ENCODE measurements at places on chromosomes 6 and 20. TPM values are rescaled to one million over a fixed set of nuclear protein-coding genes. Genes with fewer than 3 reads are reported as not detected.

The KIFC1 gene
- 2.0 TPM for total RNA-seq

The LTB gene
- not detected for total RNA-seq

The C20orf204 gene
- 0.66 TPM for total RNA-seq

The SOX4 gene
- total RNA-seq = 71.0 TPM

The NECAB3 gene
- 37.3 TPM for total RNA-seq

The MAFB gene
- 39.0 TPM for total RNA-seq

DNA sequence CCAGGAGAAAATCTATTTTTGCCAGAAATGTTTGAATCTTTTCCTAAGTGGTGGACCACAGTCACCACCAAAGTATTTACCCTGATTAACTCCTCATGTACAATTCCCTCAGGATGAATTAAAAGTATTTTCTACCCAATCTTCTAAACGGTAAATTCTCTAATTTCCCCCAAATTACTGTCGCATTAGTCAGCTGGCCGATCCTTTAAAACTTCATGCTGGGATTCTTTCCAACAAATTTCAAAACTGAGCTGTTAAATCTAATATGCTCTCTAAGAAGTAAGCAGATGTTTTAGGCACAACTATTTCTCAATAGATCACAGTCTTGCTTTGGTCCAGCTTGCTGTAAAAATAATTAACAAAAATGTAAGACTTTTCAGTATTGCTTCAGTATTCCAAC lies 447.2 kb downstream of the FRK start:
- no peaks in the 10 kb centered on the region for H3K4me1 ChIP-seq
- no peak overlapping the region for H3K4me3 ChIP-seq
- H3K36me3 ChIP-seq = no peaks in the 10 kb centered on the region
- DNase-seq = no peak
- H3K27me3 ChIP-seq = no peaks in the 10 kb centered on the region

DNA sequence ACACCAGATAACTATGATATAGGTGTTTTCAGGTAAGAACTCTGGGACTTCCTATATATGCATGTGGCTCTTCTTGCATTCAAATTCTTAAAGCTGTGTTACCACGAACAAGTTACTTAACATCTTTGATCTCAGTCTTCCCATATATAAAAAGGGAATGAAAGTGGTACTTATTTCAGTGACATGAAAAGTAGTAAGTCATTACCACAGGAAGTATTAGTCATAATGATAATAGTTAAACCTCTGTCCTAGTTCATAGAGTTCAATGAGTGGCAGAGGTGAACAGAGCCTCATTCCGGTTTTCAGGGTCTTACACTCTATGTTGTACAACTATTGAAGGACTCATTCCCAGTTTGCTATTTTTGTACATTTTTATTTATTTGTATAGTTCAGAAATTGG lies 237.0 kb downstream of the NKAIN2 start:
- H3K27me3 ChIP-seq = no peaks in the 10 kb centered on the region
- DNase-seq = no peak
- H3K27ac ChIP-seq = no peak overlapping the region
- H3K36me3 ChIP-seq = no peaks in the 10 kb centered on the region
- no peaks in the 10 kb centered on the region for H3K4me1 ChIP-seq
- H3K4me3 ChIP-seq = no peak overlapping the region

GRCh38 chr6:62530985-62531384 lies 245.0 kb upstream of the KHDRBS2 start:
- no peak overlapping the region for H3K4me3 ChIP-seq
- no peaks in the 10 kb centered on the region for H3K27me3 ChIP-seq
- DNase-seq = no peak
- peaks cover 3% of the 10 kb centered on the region for H3K36me3 ChIP-seq
- no peaks in the 10 kb centered on the region for H3K4me1 ChIP-seq

GRCh38 chr6:157434349-157435033 lies 53.5 kb downstream of the ZDHHC14 start:
- DNase-seq = peak; percentile 63
- H3K27ac ChIP-seq = peak overlapping the region; percentile 20
- no peaks in the 10 kb centered on the region for H3K36me3 ChIP-seq
- H3K27me3 ChIP-seq = no peaks in the 10 kb centered on the region
- H3K4me3 ChIP-seq = no peak overlapping the region

- no peak for DNase-seq
- no peaks in the 10 kb centered on the region for H3K4me1 ChIP-seq
- no peaks in the 10 kb centered on the region for H3K27me3 ChIP-seq
Measured at GRCh38 chr6:68211242-68211795, 423.8 kb upstream of the ADGRB3 start.

- no peak overlapping the region for H3K4me3 ChIP-seq
- peaks cover 3% of the 10 kb centered on the region for H3K4me1 ChIP-seq
- H3K36me3 ChIP-seq = no peaks in the 10 kb centered on the region
- no peak for DNase-seq
Measured at GRCh38 chr20:8250539-8251200, 118.6 kb downstream of the PLCB1 start.

DNA sequence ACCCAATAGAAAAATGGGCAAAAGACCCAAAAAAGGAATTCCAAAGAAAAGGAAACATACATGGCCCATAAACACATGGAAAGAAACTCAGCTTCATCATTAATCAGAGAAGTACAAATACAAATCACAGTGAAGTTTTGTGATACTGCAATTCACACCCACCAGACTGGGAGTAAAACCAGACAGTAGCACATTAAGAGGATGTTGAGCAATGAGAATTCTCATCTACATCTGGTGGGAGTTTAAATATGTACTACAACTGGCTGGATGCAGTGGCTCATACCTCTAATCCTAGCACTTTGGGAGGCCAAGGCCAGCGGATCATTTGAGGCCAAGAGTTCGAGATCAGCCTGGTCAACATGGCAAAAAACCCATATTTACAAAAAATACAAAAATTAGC lies 125.7 kb upstream of the PHACTR1 start:
- no peaks in the 10 kb centered on the region for H3K4me1 ChIP-seq
- no peak overlapping the region for H3K27ac ChIP-seq
- H3K4me3 ChIP-seq = no peak overlapping the region

DNA sequence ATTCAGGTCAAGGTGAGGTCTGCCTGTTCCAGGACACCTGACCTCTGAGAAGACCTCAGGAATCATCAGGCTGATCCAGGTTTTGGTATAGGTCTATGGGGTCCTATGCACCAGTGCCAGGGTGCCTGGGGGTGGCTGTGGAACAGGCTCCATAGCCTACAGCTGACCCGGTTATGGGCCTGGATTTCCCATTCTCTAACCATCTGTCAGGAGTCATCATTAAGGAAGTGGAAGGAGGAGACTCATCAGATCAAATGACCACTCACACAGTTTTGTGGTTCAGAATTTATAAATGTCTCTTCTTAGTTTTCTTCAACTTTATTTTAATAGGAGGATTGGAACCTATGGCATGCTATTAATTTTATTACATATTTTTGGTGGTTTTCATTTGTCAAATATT lies 14.8 kb downstream of the PLA2G7 start:
- no peaks in the 10 kb centered on the region for H3K36me3 ChIP-seq
- no peak overlapping the region for H3K27ac ChIP-seq
- H3K4me3 ChIP-seq = no peak overlapping the region
- H3K27me3 ChIP-seq = no peaks in the 10 kb centered on the region
- no peaks in the 10 kb centered on the region for H3K4me1 ChIP-seq

DNA sequence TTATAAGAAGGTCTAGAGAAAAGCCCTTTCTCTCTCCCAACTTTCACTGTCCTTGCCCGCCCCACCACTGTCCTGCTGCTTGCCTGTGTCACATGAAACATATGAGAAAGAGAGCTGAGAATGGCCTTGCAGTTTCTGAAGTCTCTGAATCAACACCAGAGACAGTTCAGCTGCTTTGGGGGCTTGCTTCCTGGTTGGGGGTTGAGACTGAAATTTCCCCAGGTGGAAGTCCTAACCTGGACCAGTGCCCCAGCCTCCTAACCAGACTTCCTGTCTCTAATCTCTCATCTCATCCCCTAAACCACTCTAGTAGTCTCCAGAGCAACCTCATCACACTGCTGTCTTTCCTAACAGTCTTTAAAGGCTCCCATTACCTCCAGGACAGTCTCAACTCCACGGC lies 10.7 kb downstream of the TRAM2 start:
- H3K4me3 ChIP-seq = no peak overlapping the region
- H3K36me3 ChIP-seq = no peaks in the 10 kb centered on the region
- peak overlapping the region; percentile 90 for H3K27ac ChIP-seq
- no peaks in the 10 kb centered on the region for H3K4me1 ChIP-seq
- no peaks in the 10 kb centered on the region for H3K27me3 ChIP-seq

DNA sequence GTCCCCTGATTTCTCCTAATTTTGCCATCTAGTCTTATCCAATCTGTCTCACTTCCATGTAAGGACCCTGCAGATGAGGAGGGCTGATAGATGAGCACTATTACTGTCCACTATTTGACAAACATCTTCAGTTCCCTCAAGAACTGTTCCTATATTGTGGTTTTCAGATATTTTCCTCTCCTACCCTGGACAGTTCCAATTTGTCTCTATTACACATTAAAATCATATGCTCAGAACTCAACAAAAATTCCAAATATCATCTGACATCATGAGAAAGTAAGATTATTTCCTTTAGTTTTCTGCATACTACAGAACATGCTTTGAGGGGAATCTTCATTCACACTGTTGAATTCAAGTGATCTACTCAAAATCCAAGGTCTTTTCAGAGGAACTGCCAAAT lies 265.6 kb upstream of the ARID1B start:
- no peaks in the 10 kb centered on the region for H3K36me3 ChIP-seq
- no peak for DNase-seq
- no peak overlapping the region for H3K27ac ChIP-seq
- no peaks in the 10 kb centered on the region for H3K27me3 ChIP-seq
- H3K4me1 ChIP-seq = no peaks in the 10 kb centered on the region

GRCh38 chr6:135183002-135183531 lies 2.0 kb downstream of the MYB start:
- no peaks in the 10 kb centered on the region for H3K4me1 ChIP-seq
- H3K27me3 ChIP-seq = no peaks in the 10 kb centered on the region
- H3K27ac ChIP-seq = no peak overlapping the region
- H3K4me3 ChIP-seq = peak overlapping the region; percentile 64
- DNase-seq = no peak

- H3K36me3 ChIP-seq = no peaks in the 10 kb centered on the region
- DNase-seq = no peak
- H3K4me1 ChIP-seq = no peaks in the 10 kb centered on the region
Measured at GRCh38 chr6:165899611-165900010, 236.6 kb upstream of the PDE10A start.

- DNase-seq = no peak
- H3K4me3 ChIP-seq = no peak overlapping the region
- H3K27ac ChIP-seq = no peak overlapping the region
Measured at GRCh38 chr6:64233746-64234145, 598.1 kb downstream of the PHF3 start.

DNA sequence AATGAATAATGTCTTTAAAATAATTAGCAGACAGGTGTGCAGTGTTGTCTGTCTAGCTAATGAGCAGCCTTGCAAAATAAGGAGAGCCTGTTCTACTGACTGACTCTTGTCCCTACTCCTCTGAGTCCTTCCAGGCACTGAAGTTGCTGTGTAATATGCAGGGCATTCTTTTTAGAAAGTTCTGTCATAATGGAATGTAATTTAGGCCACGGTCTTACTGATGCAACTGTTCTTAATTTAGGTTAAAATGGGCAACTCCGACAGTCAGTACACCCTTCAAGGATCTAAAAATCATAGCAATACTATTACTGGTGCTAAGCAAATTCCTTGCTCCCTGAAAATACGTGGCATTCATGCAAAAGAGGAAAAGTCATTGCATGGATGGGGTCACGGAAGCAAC lies 133.9 kb downstream of the TIAM2 start:
- no peak overlapping the region for H3K27ac ChIP-seq
- no peaks in the 10 kb centered on the region for H3K36me3 ChIP-seq
- H3K4me3 ChIP-seq = no peak overlapping the region
- no peak for DNase-seq
- no peaks in the 10 kb centered on the region for H3K4me1 ChIP-seq

GRCh38 chr20:57326667-57327455 lies 2.7 kb upstream of the SPO11 start:
- H3K4me1 ChIP-seq = no peaks in the 10 kb centered on the region
- H3K4me3 ChIP-seq = no peak overlapping the region
- peak; percentile 77 for DNase-seq
- H3K36me3 ChIP-seq = no peaks in the 10 kb centered on the region

GRCh38 chr6:120211955-120212792 lies 862.6 kb upstream of the MAN1A1 start:
- no peaks in the 10 kb centered on the region for H3K4me1 ChIP-seq
- H3K4me3 ChIP-seq = no peak overlapping the region
- no peak overlapping the region for H3K27ac ChIP-seq

DNA sequence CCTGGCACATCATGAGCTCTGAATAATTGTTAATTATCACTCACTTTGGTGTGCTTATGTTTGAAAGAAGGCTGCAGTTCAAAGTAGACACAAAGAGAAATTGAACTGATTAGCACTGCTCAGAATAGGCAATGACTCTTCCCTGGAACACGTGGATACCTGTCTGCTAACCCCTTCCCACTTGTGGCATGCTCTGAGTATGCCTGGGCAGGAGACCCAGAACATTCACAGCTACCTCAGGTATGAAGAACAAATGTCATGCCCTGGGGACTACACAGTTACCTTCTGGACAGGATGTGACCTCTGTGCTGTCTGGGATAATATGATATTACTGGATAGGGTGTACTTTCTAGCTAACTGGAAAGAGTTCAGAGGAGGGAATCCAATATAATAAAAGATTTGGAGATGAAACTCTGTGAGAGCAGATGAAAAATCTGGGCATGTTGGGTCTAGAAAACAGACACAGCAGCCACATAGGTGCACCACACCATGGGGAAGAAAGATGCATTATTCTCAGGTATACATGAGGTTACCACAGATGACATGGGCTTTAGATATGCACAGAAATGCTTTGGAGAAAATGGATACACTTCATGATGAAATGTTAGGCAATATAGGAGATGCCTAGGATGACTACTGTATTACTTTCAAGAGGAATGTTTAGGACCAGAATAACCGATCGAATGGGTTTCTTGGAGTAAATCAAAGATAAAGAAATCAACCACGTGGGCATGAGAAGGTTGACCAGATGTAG lies 324.2 kb upstream of the PREP start:
- H3K4me3 ChIP-seq = no peak overlapping the region
- no peaks in the 10 kb centered on the region for H3K4me1 ChIP-seq
- H3K27ac ChIP-seq = no peak overlapping the region
- no peak for DNase-seq
- no peaks in the 10 kb centered on the region for H3K27me3 ChIP-seq

DNA sequence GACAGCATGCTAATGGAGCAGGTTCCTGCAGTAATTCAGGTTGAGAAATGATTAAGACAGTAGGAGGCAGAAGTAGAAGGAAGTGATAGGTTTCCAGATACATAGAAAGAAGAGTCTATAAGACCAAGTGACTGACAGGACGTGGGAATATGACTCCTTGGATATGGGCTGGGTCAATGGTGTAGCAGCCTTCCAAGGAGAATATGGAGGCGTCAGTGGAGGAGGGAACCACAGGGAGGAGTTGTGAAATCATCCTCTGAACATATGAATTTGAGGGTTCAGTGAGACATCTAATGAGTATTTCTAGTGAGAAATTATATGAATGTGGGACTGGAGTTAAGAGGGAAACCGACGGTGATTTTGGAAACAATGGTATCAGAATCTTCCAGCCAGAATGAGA lies 43.3 kb downstream of the NUDT3 start:
- no peaks in the 10 kb centered on the region for H3K36me3 ChIP-seq
- no peaks in the 10 kb centered on the region for H3K4me1 ChIP-seq
- no peaks in the 10 kb centered on the region for H3K27me3 ChIP-seq
- H3K4me3 ChIP-seq = no peak overlapping the region
- H3K27ac ChIP-seq = no peak overlapping the region

- H3K27ac ChIP-seq = peak overlapping the region; percentile 89
- peaks cover 5% of the 10 kb centered on the region for H3K4me1 ChIP-seq
- H3K27me3 ChIP-seq = no peaks in the 10 kb centered on the region
- no peaks in the 10 kb centered on the region for H3K36me3 ChIP-seq
Measured at GRCh38 chr20:46708172-46708860, 1.1 kb upstream of the SLC2A10 start.
